Stimulated activated CD4-positive, alpha-beta T cell treated with anti-CD3 and anti-CD28 coated beads, Interleukin-4, amount 100 ng/mL, for 4 hours (primary cell): ENCODE measurements at places on chromosomes 1 and 21.

DNA sequence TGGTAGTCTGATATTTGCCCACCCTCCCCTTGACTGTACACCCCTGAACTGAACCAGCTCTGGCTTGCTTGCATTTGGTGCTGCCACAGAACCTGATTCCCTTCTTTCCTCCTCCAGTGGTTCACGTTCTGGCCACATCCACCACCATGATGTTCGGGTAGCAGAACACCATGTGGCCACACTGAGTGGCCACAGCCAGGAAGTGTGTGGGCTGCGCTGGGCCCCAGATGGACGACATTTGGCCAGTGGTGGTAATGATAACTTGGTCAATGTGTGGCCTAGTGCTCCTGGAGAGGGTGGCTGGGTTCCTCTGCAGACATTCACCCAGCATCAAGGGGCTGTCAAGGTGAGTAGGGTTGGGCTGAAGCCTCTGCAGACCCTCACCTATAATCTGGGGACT lies 1.8 kb downstream of the CDC20 start:
- DNase-seq = no peak

- DNase-seq = no peak
Observed at GRCh38 chr1:244957525-244957924, 93.2 kb upstream of the HNRNPU start.

DNA sequence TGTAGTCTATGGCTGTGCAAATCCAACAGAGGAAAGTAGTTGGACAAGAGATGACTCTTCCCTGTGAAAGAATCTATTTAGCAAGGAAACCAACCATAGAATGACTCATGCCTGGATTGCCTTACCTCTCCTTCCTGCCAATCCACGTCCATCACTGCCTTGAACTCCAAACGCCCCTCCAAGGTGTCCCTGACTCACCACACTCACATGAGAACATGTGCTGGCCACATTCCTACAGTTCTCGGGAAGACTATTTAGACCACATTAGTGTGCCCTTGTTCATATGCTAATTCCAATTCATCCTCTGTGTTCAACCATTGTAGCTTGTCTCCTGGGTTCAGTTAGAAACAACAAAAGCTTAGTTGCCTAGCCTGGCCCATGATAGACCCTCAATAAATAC lies 157.3 kb downstream of the SLC30A10 start:
- DNase-seq = no peak

DNA sequence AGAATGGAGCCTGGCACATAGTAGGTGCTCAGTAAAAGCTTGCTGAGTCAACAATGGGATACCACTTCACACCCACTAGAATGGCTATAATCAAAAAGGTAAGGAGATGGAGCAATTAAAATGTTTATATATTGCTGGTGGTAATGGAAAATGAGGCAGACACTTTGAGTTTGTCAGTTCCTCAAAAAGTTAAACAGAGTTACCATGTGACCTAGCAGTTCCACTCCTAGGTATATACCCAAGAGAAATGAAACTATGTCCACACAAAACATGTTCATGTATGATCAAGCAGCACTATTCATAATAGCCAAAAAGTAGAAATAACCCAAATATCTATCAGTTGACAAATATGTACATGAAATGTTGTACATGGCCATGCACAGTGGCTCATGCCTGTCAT lies 74.8 kb upstream of the ECE1 start:
- no peak for DNase-seq

DNA sequence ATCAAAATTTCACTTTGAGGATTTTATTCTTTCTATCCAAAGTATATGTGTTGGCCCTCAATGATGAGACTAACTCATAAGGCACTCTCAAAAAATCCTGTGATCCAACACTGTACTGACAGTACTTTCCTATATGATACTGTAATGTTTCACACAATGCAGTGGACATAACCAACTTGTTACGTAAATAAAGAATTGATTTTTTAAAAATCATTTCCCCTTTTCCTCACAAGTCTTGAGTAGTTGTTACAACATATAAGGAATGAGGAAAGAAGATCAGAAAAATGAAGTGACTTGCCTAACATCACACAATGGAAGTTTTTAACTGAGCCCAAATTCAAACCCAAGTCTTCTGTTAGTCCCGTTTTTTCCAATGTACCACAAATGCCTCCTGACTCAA lies 17.2 kb downstream of the PTP4A2 start:
- DNase-seq = no peak

- DNase-seq = no peak
Observed at GRCh38 chr1:200217703-200218102, 190.2 kb downstream of the NR5A2 start.

GRCh38 chr1:26043765-26044164 lies 2.2 kb downstream of the SLC30A2 start:
- DNase-seq = no peak

DNA sequence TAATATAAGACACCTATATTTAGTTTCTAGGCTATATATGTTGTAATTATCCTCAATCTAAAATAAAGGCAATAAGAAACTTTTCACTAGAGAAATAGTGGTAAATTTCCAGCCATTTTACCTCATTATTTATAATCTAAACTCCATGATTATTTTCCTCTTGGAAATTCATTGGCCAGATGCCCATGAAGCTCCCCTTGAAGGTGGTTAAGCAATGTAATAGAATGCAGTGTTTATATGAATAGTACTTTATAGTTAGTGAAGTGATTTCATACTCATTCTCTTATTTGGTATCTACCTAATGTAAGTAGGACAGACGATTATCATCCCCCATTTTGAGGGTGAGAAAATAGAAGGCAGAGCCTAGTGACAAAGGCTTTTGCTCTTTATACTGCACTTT lies 26.5 kb downstream of the NFYC start:
- no peak for DNase-seq

GRCh38 chr1:39346872-39347271 lies 142.4 kb downstream of the MACF1 start:
- no peak for DNase-seq

- DNase-seq = no peak
Observed at GRCh38 chr1:46102769-46103476, 29.5 kb downstream of the PIK3R3 start.

DNA sequence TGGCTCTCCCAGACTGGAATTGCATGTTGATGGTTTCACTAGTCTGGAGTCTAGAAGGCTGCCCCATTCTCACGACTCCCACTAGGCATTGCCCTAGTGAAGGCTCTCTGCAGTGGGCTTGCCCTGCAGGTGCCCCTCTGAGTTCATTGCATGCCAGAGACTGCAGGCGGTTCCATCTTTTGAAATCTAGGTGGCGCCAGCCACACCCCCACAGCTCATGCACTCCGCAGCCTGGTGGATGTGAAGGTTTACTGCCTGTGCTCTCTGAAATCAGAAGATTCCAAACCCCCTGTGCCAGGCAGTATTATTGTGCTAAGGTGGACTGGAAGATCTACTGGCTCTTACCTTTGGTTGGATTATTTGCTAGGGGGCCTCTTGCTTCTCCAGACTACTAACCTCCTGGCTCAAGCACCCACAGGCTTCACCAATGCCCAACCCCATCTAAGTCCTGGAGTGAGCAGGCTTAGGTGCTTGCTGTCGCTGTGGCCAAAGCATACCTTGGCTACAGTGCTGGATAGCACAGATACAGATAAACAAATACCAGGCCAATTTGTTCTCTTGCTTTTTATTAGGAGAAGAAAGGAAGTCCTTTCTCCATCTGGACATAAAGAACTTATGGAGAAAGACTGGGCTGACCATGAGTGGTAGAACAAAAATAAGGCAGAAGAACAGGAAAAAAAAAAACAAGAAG lies 83.5 kb upstream of the SIM2 start:
- no peak for DNase-seq
